Stimulated activated CD8-positive, alpha-beta memory T cell treated with anti-CD3 and anti-CD28 coated beads, Interleukin-12 subunit alpha, Interleukin-12 subunit beta, amount 100 ng/mL, for 4 hours (primary cell): ENCODE measurements at places on chromosomes 4 and X.

DNA sequence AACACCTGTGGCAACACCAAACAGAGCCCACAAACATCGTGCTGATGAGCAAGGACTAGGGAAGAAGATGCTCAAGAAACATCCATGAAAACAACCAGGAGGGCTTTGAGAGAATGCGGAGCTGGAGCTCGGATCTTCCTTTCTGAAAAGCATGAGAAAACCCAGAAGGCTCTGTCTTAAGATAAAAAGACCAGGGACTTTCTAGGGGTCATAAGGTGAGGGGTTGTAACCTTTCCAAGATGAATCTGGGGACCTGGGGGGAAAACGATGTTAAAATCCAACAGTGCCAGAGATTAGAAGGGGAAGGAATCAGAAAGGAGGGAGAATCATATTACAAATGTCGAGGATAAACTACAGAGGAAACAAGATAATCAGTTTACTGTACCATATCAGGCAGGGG is 10.1 kb downstream of the GK2 start:
- no peak for DNase-seq

GRCh38 chrX:132171881-132172280 is 44.1 kb upstream of the FRMD7 start:
- DNase-seq, result no peak

GRCh38 chrX:37820646-37821045 is 26.7 kb downstream of the DYNLT3 start:
- no peak for DNase-seq

- DNase-seq, result no peak
Measured at GRCh38 chr4:86973668-86974067, 38.9 kb downstream of the AFF1 start.

- DNase-seq, result no peak
Measured at GRCh38 chr4:93764639-93765246, 63.8 kb upstream of the ATOH1 start.

- DNase-seq, result no peak
Measured at GRCh38 chrX:14291666-14292500, 237.5 kb upstream of the GLRA2 start.

GRCh38 chr4:11183356-11183740 is 245.3 kb downstream of the HS3ST1 start:
- no peak for DNase-seq

DNA sequence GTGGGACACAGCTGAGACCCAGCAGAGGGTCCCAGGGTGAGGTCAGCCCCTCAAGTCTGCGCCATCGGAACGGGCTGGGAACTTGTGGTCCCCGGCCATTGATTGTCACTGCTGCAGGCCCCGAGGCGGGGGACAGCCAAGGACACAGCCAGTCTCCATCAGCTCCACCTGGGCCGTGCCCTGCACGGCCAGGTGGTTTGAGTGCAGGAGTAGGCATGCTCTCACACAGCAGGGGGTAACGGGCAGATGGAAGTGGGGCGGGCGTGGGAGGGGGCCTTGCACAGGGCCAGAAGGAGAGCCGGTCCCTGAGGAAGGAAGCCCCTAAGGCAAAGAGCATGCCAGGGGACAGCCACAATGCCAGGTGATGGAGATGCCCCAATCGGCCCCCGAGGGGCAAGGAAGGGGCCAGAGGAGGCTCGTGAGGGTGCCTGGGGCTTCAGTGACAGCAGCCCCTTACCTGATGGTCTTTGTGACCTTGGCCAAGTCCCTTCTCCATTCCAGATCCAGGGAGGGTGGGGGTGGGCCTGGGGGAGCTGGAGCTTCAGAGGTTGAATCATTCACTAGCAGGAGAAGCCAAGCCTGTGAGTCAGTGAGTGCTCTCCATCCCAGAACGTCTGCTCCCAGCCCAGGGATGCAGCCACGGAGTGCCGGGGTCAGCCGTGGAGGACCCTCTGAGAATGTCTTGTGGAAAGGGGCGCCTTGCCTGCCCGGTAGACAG is 2.3 kb downstream of the ATP2B3 start:
- no peak for DNase-seq

- no peak for DNase-seq
Measured at GRCh38 chr4:183571350-183571941, 66.6 kb downstream of the ING2 start.

DNA sequence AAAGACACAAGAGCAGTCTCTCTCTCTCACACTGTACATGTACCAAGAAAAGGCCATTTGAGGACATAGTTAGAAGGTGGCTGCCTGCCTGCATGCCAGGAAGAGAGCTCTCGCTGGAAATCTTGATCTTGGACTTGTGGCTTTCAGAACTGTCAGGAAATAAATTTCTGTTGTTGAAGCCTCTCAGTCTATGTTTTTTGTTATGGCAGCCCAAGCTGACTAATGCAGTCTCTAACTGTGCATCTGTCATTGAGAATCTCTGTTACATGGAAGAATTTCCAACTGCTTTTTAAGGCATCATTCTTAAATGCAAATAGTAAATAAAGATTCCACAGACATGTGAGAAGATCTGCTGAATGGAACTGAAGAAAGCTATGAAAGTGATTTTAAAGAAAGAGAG is 198.3 kb downstream of the PCDH10 start:
- DNase-seq, result no peak

GRCh38 chr4:5460106-5460801 is 248.1 kb downstream of the EVC2 start:
- no peak for DNase-seq

DNA sequence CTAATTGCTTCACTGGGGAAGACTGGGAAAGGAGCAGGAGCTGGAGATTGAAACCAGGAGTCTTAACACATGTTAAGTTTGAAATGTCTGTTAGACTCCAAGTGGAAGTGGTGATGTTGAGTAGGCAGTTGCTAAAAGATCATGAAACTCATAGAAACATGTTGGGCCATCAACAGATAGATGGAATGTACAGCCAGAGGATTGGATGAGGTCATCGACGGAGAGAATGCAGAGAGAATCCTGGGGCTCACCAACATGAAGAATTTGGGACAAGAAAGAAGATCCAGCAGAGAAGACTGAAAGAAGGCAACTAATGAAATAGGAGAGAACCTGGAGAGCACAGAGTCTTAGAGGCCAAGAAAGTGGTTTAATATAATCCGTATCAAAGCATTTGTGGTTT is 19.4 kb upstream of the TSPAN5 start:
- no peak for DNase-seq

DNA sequence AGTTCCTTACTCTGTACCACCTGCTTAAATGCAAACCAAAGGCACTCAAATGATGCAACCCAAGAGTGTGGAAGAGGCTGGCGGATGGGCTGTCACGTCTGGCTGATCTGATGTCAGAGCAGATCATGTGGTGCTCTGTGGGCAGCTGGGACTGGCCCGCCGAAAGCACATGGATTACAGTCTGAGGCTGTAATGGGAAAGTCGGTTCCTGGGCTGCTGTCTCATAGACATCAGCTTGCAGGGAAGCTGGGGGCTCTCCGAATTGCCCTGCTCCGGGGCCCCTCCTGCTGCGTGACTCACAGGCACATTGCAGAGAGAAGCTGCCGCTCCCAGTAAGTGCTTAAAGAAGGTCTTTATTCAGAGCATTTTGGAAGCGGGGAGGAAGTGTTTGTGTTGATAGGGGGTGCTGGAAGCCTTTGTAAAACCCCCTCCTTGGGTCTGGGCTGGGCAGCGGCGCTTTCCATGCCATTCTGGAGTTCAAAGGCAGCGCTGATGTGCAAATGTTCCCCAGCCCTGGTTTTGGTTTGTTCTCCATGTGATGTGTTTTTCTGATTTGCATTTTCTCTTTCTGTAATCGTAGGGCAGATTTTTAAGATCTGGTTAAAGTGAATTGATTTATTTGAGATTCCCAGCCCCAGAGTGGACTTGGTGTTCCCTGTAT is 181.1 kb downstream of the LARP7 start:
- no peak for DNase-seq

DNA sequence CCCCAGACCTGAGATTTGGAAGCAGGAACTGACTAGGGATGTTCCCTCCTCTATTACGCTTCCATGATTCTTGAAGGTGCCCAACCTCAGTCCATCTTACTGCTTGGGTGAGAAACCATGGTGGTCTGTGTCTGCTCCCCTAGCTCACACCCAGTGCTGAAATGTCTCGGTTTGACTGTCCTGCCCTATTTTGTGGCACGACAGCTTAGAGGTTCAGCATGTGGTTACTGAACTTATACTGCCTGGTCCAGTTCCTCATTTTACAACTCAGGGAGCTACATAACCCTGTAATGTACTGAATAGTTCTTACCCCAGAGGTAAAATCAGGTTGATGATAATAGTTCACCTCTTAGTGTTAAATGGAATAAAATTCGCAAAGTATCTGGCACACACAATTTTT is 203.1 kb downstream of the RBM46 start:
- no peak for DNase-seq

DNA sequence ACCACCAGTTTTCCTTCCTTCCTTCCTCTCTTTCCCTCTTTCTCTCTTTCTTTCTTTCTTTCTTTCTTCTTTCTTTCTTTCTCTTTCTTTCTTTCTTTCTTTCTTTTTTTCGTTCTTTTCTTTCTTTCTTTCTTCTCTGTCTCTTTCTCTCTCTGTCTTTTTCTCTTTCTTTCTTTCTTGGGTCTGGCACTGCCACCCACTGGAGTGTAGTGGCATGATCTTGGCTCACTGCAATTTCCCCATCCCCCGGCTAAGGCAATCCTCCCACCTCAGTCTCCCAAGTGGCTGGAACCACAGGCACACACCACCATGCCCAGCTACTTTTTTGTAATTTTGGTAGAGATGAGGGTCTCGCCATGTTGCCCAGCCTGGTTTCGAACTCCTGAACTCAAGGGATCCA is 51.6 kb upstream of the NHS start:
- no peak for DNase-seq

DNA sequence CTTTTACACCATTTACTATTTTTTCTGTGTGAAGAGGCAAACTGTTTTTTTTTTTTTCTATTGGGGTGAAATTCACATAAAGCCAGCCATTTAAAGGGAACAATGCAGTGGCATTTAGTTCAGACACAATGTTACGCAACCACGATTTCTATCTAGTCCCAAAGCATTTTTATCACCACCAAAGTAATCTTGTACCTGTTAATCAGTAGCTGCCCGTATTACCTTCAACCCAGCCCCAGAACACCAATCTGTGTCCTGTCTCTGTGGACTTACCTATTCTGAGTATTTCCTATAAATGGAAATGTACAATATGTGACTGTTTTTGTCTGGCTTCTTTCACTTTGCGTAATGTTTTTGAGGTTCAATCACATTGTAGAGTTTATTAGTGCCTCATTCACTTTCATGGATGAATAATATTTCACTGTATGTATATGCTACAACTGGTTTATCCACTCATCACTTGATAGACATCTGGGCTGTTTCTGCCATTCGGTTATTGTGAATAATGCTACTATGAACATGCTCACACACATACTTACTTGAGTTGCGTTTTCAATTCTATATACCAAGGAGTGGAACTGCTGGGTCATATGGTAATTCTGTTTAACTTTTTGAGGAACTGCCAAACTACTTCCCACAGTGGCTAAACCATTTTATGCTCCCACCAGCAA is 116.2 kb downstream of the CDS1 start:
- no peak for DNase-seq

DNA sequence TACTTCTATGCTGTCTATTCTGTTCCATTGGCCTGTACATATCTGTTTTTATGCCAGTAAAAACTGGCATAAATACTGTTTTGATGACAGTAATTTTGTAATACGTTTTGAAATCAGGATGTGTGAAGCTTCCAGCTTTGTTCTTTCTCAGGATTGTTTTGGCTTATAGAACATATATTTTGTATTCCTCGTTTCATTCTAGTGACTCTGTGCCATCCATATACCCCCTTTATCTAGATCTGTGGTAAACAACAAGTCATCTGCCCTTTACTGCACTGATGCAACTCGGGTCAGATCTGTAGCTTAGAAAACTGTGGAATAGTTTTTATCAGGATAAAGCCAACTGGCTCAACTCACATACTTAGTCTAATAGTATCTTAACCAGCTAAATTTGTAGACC is 233.7 kb downstream of the PRDM5 start:
- no peak for DNase-seq
